Activated T-cell treated with anti-CD3 and anti-CD28 coated beads, Interleukin-2, amount 50 U/mL, for 48 hours (primary cell): ENCODE measurements at places on chromosomes 12 and 14.

GRCh38 chr12:116126610-116127009 lies 150.9 kb downstream of the MED13L start:
- DNase-seq: no peak

DNA sequence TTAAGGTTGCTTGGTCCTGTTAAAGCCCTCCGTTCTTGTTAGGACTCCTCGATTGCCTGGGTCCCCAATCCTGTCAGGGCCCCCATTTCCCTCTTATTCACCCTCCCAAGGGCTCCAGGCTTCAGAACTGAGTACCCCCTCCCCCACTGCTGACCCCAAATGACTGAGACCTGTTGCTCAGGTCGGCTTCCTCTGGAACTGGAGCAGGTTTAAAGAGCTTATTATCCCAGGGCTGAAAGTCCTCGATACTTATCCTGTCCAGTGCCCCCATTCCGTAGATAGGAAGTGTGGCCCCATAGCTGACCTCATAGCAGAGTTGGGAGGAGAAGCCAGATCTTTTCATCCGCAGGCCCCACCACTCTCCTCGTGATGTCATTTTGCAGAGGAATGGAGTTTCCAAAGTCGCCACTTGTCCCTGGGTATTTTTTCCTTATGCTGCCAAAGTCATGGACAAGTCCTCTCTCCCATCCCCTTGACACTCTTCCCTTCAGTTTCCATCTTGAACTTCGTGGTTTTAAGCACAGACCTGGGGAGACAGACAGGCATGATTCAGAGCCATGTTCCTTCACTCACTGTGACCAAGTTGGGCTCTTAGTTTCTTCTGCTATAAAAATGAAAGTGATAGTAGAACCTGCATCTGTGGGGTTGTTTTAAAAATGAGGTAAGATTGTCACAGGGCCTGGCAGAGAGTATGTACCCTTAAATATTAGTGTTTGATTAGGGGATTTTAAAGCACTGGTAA lies 1.2 kb downstream of the USP30 start:
- peak; percentile 38 for DNase-seq

DNA sequence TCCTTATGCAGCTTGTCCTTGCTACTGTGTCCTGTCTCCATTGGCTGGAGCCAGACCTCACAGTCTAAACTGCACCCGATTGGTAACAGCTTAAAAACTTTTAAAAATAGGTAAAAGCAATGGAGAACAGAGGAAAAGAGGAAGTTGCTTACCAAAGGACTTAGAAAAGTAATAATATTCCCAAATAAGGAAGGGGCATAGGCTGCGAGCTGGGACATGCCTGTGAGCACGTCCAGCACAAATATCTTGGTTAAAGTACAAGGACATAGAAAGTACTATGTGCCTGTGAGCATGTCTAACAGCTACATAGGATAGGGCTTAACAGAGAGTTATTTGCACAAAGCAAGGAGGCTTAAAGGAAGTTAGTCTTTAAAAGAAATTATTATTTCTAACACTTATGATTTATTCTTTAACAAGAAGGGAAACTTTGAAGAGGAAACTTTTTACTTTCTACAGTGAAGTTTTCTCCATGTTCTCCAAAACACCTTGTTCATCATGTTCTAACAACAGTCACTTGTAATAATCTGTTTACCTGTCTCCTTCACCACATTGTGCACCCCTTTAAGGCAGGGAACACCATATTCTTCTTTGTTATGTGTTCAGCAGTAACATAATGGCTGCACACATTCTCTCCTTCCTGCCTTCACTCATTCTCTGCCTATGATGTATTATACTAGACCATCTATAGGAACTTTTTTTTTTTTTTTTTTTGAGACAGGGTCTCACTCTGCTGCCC lies 9.8 kb upstream of the UBE2N start:
- DNase-seq: no peak

DNA sequence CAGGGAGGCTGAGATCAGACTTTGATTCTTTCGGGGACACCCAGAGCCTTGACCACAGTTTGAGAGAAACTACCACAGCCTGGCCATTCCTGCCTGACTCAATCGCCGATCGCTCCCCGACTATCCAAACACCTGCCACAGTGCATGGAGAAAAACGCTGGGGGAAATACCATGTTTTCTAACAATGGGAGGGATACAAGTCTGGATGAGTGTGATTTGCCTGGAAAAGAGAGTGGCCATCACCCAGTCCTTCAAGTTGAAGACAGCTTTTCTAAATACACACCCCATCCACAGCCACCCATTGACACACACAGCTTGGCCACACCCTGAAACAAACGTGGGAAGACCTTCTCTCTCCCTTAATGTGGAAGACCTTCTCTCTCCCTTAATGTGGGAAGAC lies 6.7 kb upstream of the VASH1 start:
- no peak for DNase-seq

DNA sequence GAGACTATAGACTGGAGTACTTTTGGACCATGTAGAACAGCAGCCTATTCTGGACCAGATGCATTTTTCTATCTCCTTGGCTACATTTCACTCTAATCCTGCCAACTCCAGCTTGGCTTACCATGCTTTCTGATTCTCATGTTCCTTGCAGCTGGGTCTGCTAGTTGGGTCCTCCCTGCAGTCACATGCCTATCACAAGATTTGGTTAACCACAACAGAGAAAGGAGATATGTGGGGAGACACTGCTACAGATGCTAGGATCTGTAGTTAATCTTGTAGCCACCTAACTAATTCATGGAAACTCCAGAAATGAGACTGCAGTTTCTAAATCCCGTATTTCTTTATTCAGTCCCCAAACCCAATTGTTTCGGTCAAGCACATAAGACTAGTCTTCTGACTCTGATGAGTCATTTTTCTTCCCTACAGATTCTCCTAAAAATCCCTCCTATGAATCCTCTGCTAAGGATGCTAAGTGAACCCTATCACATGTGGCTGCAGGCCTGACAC lies 410.6 kb downstream of the DAD1 start:
- DNase-seq: no peak

- DNase-seq: no peak
Measured at GRCh38 chr14:99573436-99574098, 30.4 kb downstream of the CCDC85C start.

DNA sequence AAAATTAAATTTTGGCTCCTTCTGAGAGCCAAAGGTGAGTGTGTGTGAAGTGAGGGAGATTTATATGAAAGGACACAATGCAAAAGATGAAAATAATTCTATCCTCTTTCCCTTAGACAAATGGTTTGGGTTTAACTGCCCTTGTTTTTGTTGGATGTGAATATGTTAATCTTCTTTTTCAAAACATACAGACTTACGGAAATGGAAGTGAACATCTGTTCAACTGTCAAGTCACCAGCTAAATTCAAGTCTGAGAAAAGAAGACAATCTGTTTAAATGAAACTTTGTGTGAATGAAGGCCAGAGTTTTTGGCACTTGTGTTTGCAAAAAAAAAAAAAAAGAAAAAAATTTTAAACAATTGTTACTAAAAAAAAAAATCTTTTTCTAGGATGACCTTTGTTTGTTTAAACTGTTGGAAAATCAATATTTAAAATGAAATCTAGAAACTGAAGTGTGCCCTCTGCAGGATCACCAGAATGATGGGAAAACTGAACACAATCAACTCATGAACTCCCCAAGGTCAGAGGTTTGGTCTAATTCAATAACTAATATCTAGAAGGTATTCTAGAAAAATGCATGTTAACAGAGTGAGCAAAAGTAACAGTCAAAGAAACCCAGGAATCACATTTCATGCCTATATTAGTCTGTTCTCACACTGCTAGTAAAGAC lies 448.8 kb downstream of the FLRT2 start:
- DNase-seq: no peak
